A549 (cell line): ENCODE measurements at places on chromosomes 16 and 17. TPM values are rescaled to one million over a fixed set of nuclear protein-coding genes. Genes with fewer than 3 reads are reported as not detected.

RUNDC3A gene
- 0.21 to 0.48 TPM (median 0.22 TPM) in 3 replicates for polyA plus RNA-seq

HSF4 gene
- 15.3 to 22.0 TPM (median 18.9 TPM) in 3 replicates for polyA plus RNA-seq

CDRT15 gene
- not detected in 3 replicates for polyA plus RNA-seq

NOXO1 gene
- 0.25 to 0.32 TPM (median 0.26 TPM) in 3 replicates for polyA plus RNA-seq

DNA sequence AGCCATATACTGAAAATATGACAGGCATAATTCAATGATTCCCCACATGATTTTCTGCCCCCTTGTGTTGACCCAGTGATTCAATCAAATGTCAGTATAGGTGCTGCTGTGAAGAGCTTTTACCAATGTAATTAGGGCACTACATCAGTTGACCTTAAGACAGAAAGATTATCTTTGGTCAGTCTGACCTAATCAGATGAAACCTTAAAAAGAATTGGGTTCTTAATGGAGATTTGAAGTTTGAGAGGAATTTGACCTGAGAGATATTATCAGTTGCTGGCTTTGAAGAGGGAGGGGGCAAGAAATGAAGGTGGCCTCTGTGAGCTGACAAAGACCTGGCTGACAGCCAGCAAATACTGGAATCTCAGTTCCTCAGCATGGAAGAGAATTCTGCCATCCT lies 358.7 kb upstream of the CA10 start:
- no peak for DNase-seq

DNA sequence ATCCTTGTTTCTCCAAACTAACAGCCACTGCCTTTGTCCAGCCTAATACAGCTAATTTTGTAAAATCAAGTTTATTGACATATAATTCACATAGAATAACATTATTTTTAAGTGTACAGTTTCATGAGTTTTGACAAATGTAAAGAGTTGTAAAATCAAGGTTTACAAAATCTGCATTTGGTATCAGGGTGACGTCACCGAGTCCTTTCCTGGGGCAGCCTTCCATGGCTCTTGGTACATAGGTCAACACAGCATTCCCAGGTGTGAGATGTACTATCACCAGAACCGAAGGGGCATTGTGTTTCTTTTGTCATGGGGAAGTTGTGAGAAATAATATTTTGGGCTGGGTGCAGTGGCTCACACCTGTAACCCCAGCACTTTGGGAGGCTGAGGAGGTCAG lies 42.9 kb downstream of the PSMD12 start:
- no peak for DNase-seq

DNA sequence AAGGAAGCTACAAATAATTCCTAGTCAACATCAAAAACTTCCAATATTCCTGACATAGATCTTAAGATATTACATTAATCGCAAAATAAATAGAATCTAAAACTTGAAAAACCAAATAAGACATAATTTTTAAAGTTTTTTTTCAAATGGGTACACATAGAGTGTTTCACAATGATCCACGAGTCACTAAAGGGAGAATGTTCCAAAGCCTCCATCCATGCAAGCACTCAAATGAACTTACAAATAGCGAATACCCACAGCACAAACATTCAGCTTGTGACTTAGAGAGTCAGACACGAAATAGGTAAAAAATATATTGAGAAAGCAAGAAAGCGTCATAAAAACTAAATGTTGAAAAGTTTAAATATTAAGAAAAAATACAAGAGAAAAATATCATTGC lies 65.7 kb downstream of the CEP112 start:
- no peak for DNase-seq

- DNase-seq, result no peak
Observed at GRCh38 chr17:71926746-71927398, 193.9 kb upstream of the SOX9 start.

GRCh38 chr17:35291802-35292201 lies 48.9 kb downstream of the SLFN5 start:
- no peak for DNase-seq

DNA sequence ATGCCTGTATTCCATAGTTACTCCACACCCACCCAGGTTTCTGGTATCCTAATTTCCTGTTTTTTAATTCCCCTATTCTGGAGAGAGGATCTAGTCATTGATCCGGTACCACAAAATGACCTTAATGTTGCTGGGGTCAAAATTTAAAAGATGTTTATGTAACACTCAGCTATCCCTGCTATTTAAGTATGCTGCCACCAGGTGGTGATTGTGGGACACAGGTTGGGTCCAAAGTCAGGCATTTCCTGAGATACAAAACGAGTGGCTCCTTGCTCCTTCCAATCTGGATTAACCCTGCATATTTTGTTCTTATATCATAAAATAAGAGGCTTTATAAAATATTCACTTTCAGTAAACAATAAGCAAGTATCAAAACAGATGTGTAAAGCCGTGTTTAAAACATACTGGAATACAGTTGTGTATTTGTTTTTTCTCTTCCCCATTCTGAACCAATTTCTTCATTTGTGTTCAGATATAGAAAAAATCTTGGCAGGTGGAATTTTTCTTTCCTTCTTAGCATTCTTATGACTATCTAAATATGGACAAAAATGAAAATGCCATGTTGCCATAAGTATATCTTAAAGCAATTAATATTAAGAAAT lies 16.3 kb downstream of the HS3ST4 start:
- DNase-seq, result no peak

DNA sequence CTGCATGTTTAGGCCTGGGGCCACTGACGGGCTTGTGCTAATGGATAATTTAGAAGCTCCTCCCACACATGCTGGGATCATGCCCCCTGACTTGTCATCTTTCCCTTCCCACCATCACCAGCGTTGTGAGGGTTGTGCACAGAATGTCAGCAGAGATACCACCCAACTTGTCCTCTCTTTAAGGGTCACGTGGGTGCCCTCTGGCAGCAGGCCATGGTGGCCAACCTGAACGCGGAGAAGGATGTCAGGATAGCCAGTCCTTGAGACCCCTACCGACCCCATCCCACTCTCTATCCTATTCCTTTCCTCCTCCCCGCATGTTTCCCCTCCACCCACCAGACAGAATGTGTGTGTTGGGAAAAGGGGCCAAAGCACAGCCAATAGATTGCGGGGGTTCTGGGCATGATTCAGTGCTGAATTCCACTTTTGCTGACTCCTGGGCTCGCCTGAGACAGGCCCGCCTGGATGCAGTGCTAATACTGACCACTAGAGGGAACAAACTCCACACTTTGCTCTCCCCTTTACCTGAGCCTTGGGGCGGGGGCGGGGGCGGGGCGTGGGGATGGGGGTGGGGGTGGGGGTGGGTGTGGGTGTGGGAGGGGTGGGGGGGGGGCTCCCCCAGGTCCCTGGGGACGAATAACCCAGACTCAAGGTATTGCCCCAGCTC lies at the start of gene GH2:
Gene GH2 (minus strand): TSS at position 10 of the 667 bp plus-strand sequence. CDS start 143 bp downstream, outside the sequence.
- peak; percentile 65 for DNase-seq

DNA sequence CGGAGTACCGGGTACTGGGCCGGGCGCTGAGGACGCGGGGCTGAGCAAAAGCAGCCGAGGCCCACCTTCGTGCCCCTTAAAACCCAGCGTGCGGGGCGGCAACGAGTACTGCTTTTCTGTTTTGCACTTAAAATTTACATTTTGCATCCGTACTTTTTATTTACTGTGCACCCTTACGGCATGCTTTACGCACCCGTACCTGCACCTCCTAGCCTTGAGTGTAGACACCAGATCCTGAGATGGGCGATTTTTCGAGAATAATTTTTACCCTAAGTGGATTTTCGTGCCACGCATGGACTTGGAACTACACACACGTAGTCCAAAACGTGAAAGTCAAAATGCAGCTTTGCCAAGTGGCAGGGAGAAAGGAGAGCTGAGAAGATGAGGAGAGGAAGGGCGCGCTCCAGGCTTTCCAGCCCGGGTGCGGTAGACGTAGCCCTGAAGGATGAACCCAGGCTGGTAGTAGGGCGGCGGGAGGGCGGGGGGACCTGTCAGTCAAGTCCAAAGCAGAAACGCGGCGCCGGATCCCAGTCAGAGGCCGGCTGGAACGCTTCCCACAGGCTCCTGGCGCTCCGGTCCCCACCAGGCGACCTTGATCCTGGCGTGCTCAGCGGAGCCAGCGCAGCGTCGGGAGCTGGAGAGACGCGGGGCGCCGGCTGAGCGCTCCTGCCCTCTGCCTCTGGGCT lies 1.2 kb upstream of the CBLN1 start:
- DNase-seq, result no peak

DNA sequence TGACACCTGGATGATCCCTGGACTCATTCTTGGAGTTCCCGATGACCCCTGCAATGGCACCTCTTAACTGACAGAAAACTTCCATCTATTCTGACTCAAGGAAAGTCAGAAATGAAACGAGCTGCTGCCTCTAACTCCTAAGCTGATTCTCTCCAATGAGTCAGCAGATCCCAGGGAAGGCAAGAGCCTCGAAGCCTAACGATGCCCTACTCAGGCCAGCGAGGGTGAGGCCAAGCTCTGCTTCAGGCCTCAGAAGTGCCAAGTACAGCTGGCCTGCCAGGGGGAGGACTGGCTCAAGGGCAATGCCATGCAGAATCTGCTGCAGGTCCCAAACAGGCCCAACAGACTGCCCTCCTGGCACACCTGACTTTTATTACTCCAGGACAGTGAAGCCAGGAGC lies 36.3 kb downstream of the PLXDC1 start:
- DNase-seq, result no peak

DNA sequence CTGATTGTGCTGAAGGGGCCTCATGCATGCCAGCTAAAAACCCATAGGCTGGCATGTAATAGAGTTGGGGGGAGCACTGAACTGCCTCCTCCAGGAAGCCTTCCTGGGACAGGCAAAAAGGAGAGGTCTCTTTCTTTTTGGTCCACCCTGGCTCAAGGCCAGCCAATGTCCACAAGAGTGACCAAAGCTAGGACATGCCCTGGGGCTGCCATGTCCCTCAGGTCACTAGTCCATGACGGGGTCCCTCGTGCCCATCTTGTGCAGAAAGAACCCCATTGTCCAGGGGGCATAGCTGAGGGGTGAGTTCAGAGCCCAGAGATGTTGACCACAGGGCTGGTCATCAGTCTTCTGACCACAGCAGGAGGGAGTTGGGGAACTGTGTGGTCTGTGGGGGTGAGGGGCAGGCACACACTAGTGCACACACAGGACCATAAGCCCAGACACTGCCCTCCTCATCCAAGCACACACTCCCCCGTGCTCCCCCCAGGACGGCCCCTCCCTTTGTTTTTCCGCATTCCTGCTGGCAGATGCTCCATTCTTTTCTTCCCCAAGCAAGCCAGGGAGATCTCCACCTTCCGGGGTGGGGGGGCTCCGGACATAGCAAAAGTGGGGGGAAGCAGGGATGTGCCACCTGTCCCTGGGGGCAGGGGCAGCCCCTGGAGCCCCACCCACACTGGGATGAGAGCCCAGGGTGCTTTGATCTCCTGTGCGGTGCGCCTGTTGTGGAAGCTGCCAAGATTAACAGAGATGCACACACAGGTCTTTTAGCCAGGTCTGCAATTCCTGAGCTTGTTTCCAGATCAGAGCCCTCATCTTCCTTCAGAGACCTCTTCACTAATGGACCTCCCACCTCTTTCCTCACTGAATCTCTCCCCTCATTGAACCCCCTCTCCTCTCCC lies 25.2 kb upstream of the PHB1 start:
- no peak for DNase-seq

DNA sequence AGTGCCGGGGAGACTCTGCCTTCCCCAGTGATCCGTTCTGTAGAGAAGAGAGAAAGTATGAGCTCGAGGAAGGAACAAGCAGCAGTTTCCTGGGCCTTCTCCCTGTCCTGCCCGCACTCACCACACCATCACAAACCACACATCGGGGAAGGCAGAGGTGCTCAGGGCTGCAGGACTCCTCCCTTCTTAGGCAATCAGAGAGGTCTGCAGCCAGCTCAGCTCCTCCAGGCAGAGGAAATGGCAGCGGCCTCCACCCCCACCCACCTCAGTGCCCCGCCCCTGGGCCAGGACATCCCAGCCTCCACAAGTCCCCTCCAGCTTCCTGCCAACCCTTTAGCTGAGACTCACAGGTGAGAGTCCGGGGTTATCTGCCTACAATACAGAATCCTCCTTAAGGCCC lies 2.0 kb downstream of the ZNF319 start:
- no peak for DNase-seq

- DNase-seq, result no peak
Observed at GRCh38 chr16:4414187-4414917, 2.0 kb downstream of the CORO7 start.

GRCh38 chr16:84454611-84455010 lies 49.8 kb downstream of the MEAK7 start:
- no peak for DNase-seq

- no peak for DNase-seq
Observed at GRCh38 chr16:5526826-5527225, 429.2 kb upstream of the EEF2KMT start.

DNA sequence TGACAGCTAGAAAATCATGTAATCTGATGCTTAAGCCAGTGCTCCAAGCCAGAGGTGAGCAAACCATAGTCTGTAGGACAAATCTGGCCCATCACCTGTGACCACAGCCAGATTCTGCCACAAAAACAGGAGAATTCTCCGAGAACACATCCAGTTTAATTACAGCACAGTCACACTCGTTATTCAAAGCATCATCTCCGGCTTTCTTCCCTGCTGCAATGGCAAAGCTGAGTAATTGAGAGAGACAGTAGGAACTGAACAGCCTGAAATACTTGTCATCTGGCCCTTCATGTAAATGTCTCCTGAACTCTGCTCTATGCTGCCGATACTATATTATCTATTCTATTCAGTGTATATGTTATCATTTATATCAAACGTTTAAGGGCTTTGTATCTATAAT lies 121.4 kb upstream of the FOXF1 start:
- DNase-seq, result no peak

DNA sequence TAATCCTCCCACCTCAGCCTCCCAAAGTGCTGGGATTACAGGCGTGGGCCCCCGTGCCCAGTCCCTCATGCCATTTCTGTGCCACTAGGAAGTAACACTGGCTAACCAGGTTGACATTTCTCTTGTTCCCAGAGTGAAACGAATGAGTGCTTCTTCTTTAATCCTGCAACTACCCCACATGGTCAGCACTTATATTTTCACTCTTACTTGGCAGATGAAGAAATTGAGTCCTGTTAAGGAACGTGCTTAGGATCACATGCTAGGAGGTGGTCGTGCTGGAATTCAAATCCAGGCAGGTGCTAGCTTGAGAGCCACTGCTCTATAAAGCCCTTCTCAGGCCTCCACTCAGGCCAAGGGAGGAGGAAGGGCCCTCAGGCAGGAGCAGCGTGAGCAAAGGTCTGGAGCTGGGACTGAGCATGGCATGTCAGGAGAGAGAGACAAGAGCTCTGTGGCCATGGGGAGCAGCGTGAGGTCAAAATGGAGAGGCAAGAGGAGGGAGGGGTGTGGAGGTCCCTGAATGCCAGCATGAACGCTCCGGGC lies 18.5 kb upstream of the RMI2 start:
- DNase-seq, result no peak

GRCh38 chr16:66650707-66651473 lies 45.7 kb downstream of the CMTM4 start:
- DNase-seq, result peak; percentile 84

DNA sequence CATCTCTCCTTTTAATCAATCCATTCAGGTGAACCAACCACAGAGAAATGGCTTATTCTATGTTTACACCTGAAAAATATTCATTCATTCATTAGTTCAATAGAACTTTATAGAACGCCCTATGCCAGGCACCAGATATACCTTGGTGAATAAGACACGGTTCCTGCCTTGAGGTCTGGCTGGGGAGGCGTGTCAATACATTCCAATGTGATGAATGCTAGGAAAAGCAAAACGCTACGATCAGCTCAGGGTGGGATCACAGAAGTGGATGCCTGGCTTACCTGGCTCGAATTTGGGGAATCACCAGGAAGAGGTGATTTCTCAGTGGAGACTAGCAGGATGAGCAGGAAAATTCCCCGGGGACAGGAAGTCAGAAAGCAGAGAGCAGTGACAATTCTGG lies 17.5 kb upstream of the WFIKKN2 start:
- DNase-seq, result no peak
